ENCODE measurements at places on chromosomes 11 and 22.

DNA sequence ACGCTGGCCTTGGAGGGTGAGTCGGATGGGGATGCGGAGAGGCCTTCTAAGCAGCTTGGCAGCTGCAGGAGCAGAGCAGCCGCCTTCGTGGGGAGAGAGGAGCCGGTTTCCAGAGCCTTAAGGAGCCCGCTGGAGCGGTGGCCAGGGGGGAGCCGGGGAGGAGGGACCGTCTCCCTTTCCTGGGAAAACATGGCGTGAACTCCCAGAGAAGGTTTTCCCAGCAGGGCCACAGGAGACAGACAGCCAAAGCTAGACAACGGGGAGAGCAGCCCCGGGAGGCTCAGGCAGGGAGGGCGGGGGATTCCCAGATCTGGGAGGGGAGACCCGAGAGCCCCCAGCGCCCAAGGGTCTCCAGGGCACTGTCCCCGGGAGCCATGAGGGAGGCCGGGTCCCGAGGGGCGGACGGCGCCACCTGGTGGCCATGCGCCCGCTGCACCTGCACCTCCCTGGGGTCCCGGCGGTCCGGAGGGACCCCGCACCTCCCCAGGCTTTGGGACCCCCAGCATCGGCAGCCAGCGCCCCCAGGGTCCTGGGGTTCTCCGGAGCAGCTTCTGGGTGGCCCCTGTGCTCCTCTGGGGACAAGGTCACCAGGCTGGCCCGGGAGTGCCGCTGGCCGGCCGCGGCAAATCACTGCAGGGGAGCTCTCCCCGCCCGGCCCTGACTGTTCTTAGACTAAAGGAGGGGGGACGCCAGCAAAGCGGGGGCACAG is 2.4 kb upstream of the SYT8 start:
- peak; percentile 21 for DNase-seq

DNA sequence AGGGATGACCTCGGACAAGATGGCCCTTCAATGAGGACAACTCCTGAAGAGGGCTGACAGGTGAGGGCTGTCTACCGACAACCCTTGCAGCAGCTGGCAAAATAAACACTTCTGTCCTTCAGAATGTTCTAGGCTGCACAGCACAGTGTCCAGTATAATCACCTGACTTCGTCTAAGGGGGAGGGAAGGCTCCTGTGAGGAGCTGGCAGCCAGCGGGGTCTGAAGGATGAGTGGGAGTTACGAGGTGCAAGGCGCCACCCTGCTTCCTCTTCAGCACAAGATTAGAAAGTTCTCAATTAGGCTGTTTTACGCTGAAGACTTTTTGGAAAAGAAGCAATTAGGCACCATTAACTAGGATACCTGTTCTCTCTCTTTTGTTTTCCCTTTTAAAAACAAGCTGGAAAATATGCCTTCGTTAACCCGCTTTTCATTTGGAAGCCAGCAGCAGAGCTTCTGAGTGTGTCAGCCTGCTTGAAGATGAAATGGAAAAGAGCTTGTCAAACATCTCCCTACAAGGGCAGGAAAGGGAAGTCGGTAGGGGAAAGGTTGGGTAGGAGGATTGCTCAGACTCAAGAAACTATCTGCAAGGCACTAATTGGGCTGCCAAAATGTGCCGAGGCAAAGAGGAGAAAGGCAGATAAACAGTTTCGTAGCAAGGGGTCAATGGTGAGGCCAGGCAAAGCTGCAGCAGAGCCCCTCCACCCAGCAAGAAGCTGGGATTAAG is 592.2 kb upstream of the CADM1 start:
- no peak for DNase-seq

- no peak for DNase-seq
Observed at GRCh38 chr22:45775062-45775461, 103.4 kb downstream of the ATXN10 start.

GRCh38 chr11:67233584-67234190 is 32.6 kb upstream of the GRK2 start:
- DNase-seq, result no peak

GRCh38 chr11:81129618-81130017 is 1604.0 kb downstream of the FAM181B start:
- no peak for DNase-seq

DNA sequence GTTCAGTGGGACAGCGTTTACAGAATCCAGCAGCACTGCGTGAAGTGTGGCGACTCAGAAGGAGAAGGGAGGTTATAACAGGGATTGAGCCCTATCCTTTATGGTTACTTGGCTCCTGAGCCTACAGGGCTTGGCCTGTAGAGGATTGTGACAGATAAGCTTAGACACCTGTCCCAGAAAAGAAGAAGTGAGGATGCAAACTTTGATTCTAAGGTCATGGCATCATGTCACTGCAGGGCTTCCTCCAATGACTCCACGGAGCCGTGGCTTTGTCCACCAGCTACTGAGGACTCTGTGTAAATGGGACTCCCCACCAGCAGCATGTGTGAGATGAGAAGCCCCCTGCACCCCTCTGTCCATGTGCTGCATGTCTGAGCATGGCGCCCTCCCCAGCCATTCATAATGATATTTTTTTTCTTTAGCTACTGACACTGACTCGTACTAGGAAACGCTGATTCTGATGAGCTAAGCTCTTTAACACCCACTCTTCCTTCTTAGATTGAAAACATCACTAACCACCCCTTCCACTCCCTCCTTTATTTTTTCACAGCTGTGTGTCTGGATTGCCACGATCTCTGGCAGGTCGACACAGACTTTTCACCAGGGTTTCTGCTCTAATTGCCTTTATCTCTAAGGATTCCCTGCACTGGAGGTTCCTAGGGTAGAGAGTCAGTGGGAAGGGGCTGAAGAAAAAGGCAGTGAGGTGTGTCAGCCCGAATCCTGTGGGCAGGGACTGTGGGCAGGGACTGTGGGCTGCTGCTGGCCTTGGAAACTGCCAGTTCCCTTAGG is 65.5 kb upstream of the TTC12 start:
- DNase-seq, result no peak

- no peak for DNase-seq
Observed at GRCh38 chr22:33597274-33597985, 322.8 kb downstream of the LARGE1 start.

DNA sequence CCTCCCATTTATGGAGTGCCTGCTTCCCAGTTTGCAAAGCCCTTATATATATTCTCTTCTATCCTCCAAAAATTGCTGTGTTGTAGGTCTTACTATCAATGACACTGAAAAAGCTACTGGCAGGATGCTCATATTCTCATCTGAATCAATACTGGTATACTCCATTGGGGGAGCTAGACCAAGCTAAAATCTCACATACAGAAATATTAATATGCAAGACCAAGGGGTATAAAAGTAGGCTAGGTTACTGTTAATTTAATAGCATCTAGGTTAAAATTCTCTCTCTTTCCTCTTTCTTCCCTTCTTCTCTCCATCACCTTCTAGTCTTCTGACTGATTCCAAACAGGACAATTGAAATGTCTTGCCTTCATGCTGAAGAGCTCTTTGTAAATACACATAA is 17.1 kb upstream of the BDNF start:
- DNase-seq, result peak; percentile 25

DNA sequence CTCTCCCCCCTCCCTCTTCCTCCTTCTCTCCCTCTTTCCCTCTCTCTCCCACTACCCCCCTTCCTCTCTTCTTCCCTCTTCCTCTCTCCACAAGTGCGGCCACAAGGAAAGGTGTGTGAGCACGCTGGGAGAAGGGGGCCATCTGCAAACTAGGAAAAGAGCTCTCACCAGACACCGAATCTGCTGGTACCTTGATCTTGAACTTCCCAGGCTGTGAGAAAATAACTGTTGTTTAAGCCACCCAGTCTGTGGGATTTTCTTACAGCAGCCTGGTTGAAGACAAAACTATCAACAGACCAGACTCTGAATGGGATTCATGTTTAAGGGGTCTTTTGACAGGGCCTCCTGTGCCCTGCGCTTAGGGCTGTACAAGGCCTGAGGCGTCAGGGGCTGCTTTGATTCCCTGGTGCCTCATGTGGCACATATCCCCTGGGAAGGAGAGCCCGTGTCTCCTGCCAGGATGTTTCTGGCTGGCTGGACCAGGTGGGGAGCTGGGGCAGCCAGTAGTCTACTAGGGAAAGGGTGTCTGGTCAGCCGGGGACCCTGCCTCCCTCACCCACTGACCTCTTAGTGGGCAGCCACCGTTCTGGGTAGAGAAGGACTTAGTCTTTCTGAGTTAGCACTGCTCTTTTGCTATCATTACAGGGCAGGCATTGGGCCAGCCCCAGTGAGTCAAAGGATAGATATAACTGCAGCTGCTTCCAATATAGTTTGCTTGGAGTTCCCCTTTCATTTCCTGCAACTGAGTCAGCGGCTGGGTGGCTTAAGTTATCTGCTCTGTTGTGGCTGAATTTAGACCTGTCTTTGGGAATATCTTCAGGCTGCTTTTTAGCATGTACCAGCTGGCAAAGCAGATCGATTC is 6.2 kb downstream of the PANX1 start:
- peak; percentile 34 for DNase-seq

- no peak for DNase-seq
Observed at GRCh38 chr11:57126766-57127400, 54.9 kb upstream of the LRRC55 start.

GRCh38 chr11:70397336-70397982 is 870 bp upstream of the CTTN start:
- DNase-seq, result peak; percentile 42

DNA sequence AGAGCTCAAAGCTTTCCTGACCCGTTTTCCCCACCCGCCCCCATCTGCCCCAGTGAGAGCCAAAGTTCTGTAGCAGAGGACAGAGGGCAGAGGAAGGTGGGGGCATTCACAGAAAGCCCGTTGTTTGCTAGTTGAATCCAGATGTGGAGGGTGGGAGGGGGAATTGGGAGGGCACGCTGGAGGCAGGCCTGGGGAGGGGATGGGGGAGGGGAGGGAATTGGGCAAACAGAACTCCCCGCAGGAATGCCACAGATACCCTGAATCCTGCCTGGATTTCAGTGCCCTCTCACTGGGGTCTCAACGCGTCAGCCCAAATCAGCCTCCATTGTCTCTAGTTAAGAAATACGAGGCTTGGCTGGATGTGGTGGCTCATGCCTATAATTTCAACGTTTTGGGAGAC is 12.9 kb upstream of the OAF start:
- DNase-seq, result no peak

DNA sequence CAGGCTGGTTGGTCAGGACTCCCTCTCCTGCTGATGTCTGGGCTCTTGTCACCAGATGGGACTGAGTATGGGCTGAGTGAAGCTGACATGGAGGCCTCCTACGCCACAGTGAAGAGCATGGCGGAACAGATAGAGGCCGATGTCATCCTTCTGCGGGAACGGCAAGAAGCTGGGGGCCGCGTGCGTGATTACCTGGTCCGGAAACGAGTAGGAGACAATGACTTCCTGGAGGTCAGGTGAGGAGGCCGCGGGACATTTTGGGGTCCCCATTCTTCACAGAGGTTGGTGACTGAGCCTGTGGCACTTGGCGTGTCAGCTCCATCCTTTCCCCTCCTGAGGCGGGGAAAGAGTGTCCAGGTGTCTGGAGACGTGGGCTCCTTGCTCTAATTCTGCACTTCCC is 10.1 kb downstream of the GTPBP1 start:
- DNase-seq, result no peak

DNA sequence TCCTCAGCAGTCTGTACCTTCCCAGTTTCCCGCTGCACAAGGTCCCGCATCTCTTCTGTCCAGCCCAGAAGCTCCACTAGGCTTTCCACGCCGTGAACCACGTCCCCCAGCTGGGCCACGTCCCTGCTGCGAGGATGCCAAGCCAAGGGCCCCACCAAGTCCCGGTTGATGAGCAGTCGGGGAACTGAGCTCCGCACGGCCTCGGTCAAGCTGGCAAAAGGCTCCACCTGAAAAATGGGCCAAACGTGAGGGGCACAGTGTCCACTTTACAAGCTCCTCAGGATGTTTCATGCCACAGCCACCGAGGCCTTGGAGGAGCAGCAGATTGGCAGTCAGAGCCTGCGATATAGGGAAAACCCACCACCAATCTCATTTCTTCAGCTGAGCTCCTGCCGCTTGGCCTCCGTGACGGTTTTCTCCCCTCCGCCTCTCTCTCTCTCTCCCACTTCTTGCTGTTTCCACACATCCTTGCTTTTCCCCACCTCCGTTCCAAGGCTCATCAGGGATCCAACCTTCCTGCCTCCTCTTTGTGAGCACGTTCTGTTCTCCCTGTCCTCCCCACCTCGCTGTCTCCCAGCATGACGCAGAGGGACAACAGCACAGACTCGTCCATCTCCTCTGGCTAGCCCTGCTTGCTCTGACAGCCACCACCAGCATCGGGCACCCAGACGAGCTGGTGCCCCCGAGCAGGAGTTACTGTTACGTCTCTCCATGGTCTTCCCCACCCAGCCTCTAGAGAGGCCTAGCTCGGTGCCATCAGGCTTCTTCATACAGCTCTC is 11.5 kb downstream of the RIC8A start:
- DNase-seq, result no peak

- DNase-seq, result no peak
Observed at GRCh38 chr11:65014726-65015227, 817 bp downstream of the ARL2 start.

GRCh38 chr11:16843294-16843693 is 104.8 kb downstream of the C11orf58 start:
- no peak for DNase-seq

DNA sequence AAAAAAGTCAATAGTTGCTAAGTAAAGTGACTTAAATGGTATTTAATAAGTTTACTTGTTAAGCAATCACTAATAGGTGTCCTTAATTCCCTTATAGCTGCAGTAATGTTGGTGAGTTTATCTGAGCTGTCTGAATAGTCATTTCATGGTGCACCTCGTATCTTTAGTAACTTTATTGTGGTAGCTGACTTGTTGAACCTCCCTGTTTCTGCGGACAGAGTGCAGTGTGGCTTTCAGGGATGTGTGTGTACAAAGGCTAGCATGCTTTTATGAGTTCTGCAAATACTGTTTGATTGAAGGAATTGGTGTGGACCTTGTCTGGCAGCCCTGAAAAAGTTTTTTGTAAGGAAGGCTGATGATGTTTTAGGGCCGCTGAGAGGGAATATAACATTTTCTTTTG is 2.6 kb downstream of the ZNRF3 start:
- DNase-seq, result no peak

- DNase-seq, result no peak
Observed at GRCh38 chr11:100512475-100512874, 174.6 kb upstream of the ARHGAP42 start.

- no peak for DNase-seq
Observed at GRCh38 chr11:92284558-92284957, 59.9 kb downstream of the FAT3 start.

DNA sequence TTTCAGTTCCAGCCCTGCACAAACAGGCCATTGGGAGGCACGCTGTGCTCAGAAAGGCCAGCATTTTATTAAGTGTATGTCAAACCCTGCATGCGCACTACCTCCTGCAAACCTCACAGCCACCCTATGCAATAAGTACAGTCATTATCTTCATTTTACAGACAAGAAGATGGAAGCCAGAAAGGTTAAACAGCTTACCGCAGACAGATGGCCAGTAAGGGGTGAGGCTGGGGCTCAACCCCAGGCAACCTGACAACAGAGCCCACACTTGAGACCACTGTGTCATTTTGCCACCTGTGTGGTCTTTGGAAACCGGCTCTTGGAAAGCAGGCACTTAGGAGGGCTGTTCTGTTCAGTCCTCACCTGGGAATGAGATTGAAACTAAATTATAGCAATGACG is 142.3 kb downstream of the NXPE2 start:
- DNase-seq, result no peak

- no peak for DNase-seq
Observed at GRCh38 chr22:23405366-23405851, 174.7 kb downstream of the IGLL1 start.

- peak; percentile 16 for DNase-seq
Observed at GRCh38 chr11:73386016-73386415, 9.8 kb downstream of the RELT start.
